ENCODE measurements at places on chromosomes 6 and 20.

GRCh38 chr6:6392214-6393068, 72.0 kb upstream of the F13A1 start:
- no peak for DNase-seq

DNA sequence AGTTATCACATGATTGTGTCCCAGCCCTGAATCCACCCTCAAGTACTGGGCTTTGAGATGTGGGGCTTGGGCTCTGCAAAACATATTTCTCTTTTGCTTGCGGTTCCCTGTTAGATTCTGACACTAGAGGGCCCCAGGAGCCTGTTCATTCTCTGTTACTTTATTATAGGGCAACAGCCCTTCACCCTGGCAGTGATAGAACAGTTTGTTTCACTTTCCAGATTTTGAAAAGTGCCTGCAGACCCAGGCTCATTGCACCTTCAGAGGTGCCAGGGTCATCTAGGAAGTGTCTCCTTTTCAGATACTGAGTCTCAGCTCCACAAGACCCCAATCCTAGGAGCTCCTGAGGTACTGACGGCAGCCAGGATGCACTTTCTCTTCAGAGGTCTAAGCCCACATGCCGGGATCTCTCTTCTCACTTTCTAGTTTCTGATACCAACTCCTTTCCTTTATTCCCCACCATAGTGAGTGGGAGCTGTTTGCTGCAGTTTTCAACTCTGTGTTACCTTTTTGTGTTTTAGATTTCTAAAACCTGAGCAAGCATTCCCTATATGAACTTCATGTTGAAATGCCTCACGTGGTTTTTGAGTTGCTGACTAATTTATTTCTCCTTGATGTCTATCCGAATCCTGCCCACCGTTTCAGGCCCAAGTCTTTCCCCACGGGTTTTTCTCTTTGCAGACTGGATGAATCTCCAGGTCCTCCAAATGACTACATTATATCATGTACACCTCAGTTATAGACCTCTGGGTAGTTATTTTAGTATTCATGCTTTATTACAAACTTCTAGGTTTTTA, 10.9 kb downstream of the ABT1 start:
- peak; percentile 55 for DNase-seq

- no peak for DNase-seq
Measured at GRCh38 chr6:16740097-16740496, 21.2 kb downstream of the ATXN1 start.

GRCh38 chr6:109105681-109106080, 10.4 kb downstream of the CEP57L1 start:
- DNase-seq = no peak

DNA sequence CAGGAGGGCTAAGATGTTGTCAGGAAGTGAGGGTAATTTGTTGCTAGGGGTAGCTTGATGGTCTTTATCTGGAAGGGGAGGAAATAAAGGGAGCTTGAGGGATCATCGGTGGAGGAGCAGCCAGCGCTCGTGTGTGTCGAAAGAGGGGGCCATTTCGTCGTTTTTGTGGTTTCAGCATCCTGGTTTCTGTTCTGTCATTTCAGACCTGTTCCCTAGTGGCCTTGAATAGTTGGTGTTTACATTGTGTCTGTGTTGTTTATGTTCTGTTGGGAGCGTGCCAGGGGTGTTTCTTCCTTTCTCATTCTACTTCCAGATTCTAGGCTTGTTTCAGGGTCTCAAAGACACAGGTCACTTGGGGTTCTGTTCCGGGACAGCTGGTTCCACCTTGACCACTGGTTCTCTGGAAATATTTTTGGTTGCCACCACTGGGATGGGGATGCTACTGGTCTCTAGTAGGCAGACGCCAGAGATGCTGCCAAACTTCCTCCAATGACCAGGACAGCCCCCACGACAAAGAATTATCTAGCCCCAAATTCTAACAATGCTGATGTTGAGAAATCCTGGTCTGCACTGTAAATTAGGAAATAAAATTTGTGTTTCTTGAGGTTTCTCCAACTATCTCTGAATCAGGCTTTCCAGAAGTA, 113.9 kb upstream of the NAA20 start:
- no peak for DNase-seq

DNA sequence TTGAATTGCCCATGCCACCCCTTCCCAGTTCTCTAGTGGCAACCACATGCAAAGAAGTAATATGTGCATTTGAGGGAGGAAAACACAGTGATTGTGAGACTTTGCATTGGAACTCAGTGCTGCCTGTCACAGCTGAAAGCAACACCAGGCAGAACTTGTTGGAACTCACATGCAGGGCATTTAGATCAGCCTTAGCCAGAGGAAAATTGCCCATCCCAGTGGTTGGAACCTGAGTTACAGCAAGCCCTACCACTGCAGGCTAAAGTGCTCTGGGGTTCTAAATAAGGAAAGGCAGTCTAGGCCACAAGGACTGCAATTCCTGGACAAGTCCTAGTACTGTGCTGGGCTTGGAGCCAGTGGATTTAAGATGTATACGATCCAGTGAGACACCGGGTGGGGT, 245.3 kb upstream of the UFL1 start:
- DNase-seq = no peak

Measured in fibroblast of skin of right biceps (primary cell).